ENCODE measurements at places on chromosomes 6 and 20.

GRCh38 chr6:26507658-26508057 is 7.6 kb downstream of the BTN1A1 start:
- DNase-seq, result no peak

DNA sequence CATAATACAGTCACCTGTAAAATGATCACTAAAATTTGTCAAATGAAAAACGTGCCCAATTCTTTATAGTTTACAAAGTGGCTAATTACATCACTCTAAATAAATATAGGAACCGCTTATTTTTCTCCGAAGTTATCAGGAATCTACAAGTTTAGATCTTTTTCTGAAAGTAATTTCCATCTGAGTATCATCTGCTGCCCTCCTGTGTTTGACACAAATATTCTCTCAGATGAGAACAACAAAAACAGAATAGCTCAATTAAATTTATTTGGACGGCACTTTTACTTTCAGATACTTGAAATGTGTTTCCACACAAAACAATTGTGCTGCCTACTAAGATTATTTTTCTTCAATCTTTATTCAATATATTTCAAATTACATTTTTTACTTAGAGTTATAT is 5.0 kb downstream of the SF3B5 start:
- DNase-seq, result no peak

DNA sequence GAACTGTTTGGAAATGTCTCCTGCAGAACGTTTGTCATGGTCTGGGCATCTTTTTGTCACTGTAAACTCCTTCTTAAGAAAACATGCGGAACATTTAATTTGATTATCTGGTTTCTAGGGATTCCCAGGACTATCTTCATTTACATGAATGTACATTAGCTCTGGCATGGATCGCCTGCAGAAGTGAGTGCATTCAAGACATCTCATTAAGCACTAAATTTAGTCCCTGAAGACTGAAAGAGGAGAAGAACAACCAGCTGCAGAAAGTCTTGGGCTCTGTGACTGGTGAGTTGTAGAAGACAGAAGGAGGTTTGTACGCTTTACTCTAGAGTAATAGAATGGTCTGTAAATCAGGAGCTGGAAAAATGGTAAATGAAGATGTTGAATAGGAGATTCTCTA is 540.7 kb downstream of the BCKDHB start:
- no peak for DNase-seq

DNA sequence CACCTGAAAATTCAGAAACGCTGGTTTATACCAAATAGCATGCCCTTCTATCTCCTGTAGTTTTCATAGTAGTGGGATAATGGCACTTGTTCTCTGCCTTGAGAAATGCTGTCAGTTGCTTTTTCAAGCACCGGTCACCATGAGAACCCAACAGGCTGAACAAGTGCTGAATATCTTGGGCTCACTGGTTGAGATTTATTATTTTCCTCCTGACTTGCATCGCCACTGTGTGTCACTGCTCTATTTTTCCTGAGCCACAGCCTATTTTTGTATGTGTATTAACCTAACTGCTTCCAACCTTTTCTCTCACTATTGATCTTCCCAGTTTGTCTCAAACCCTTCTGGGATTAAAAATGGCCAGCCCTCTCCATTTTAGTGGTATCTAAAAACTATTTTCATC is 71.9 kb downstream of the OPN5 start:
- no peak for DNase-seq

DNA sequence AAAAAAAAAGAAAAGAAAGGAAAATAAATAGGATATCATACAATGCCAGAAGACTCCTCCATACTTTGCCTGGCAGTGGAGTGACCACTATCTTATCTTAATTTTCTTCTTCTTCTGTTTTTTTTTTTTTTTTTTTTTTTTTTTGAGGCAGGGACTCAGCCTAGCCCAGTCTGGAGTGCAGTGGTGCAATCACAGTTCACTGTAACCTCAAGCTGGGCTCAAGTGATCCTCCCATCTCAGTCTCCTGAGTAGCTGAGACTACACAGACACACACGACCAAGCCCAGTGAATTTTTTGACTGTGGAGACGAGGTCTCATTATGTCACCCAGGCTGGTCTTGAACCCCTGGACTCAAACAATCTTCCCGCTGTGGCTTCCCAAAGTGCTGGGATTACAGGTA is 17.1 kb upstream of the MMP9 start:
- DNase-seq, result no peak

GRCh38 chr6:143196525-143197225 is 136.0 kb downstream of the AIG1 start:
- DNase-seq, result no peak

DNA sequence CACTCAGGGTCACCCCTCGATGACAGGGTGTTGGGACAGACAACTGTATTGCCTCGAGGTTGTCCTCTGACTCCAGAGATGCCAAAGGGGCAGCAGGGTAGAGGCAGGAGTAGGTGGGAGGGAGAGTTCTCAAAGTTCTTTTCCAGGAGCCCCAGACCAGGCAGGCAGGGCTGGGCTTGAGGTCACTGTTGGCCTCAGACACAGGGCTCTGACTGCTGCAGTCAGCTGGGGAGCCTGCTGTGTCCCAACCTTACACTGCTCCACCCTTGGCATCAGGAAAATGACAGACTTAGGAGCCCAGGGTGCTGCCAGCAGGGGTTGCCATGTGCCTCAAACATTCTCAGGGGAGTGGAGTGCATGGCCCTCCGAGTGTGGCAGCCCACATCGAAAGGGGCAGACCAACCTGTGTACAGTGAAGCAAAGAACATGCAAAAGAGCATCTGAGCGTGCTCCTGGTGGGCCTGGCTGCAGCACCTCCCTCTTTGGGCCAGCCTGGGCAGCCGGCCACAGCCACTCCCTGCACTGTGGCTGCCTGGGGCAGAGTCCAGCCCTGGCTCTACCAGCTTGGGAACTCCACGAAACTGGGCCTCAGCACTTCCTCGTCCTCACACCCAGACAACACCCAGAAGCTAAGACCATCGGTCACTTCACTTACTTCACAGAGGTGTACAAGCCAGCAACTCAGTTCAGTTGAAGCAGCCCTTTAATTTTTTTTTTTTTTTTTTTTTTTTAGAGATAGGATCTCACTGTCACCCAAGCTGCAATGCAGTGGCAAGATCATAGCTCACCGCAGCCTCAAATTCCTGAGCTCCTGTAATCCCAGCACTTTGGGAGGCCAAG is 24.0 kb downstream of the C6orf132 start:
- no peak for DNase-seq

DNA sequence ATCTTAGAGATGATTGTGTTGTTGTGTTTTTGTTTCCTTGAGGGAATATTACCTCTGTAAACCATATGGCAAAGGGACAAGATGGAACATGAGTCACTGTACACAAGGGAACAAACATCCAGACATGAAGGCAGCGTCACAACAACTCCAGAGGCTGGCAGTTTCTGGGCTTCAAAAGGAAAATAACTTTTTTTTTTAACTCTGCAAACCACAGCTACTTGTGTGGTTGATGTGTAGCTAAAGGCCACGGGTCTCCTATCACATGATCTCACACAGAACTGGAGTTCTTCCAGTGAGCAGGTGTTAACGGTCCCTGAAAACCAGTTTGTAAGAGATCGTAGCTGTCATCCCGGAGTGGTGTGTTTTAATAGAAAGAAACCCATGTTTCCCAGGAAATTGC is 33.2 kb upstream of the HBS1L start:
- DNase-seq, result no peak

GRCh38 chr6:140572129-140572528 is 1197.7 kb upstream of the CITED2 start:
- DNase-seq, result no peak

GRCh38 chr6:144364782-144365181 is 79.6 kb downstream of the UTRN start:
- no peak for DNase-seq

- DNase-seq, result no peak
These were observed 40.5 kb downstream of the RREB1 start for GRCh38 chr6:7148100-7148822.

DNA sequence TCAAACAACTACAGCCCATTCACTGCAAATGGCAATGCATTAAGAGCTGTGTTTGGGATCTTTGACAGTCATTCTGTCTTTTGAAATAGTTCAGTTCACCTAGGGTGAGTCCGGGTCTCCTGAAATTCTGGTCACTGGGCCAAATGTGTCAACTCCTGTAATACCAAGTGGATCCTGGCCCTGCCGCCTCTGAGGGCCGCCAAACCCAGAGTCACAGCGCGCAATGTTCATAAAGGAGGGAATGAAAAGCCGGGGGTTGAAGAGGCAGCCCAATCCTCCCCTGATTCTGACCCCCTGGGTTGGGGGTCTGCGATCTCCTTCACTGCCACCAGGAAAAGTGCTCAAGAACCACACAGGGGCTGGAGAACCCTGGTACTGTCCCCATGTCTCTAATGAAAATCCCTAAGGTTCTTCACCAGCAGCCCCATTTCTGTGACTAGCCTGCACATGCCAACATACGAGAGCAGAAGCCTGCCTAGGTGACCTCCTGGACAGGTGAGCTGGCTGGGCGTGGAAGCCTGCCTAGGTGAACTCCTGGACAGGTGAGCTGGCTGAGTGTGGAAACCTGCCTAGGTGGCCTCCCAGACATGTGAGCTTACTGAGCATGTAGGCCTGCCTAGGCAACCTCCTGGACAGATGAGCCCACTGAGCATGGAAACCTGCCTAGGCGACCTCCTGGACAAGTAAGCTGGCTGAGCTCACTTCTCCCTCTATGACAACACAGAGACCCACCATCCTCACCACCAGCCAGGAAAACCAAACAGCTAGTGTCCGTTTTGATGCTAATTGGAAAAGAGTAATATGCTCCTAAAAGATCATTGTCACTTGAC is 16.1 kb upstream of the APMAP start:
- no peak for DNase-seq

- DNase-seq, result no peak
These were observed 99.2 kb downstream of the JPH2 start for GRCh38 chr20:44087857-44088120.

GRCh38 chr6:111631018-111631417 is 25.3 kb upstream of the TRAF3IP2 start:
- no peak for DNase-seq

DNA sequence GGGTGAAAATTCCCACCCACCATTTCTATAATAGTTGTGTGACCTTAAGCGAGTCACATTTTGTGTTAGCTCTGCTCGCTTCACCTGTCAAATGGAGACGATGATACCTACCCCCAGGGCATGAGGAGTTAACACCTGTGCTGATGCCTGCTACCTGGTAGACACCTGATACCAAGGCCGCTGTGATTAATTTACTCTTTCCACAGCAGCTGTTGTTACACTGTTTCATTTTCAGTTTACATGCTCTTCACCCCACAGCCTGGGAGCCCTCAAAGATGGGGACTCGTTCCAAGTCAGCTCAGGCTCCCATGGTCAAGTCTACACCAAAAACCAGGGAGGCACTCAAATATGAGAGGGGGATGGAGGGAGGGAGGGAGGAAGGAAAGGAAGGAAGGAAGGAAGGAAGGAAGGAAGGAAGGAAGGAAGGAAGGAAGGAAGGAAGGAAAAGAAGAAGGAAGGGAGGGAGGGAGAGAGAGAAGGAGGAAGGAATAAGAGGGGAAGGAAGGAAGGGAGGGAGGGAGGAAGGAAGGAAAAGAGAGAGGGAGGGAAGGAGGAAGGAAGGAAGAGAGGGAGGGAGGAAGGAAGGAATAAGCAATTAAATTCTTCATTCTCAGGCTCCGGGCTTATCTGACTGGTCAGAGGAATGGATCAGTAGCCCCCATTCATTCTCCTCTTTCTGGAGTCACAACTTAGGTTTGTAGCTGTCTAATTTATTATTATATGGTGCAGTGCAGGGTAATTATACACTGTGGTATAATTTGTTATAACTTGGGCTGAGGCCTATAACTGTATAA is 40.9 kb downstream of the PDYN start:
- DNase-seq, result no peak

DNA sequence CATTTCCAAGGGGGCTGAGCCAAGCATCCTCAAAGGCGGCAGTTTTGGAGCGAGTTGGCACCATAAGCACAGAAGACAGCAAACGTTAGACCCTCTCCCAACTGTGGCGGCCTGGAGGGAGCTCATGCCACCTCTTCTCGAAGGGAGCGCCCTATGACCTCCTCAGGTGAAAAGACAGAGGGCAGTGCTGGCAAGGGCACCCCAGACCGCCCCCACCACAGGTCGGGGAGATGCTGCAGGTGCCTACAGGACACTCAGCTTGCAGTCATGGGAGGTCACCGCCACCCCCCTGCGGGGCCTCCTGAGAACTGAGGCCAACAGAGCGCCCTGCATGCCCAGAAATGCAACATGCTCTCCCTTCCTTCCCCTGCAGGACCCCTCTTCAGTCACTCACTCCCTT is 45.1 kb upstream of the BHLHE23 start:
- no peak for DNase-seq

DNA sequence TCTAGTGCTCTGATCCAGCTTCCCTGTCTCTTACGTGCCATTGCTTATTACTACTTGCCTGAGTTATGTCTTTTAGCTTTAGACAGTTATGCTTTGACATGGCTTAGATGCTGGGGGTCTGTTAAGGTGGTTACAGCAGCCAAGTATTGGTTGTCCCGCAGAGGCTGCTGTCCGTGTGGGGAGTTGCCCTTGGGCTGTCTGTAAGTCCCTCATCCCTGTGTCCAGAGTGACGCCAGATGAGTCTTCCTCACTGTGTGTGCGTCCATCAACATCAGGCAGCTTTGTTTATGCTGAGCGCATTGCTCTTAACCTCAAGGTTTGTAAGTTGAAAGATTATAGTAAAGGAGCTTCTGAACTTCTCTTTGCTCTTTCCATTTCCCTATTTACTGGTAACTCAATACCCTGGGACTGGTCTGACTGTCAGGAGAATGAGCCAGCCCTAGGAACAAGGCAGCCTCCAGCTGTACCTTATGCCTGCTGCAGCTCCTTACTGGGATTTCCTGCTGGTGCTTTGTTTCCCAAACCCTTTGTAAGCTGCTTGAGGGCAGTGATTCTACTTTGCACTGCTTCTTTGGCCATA is 7.2 kb downstream of the FAM120B start:
- no peak for DNase-seq

DNA sequence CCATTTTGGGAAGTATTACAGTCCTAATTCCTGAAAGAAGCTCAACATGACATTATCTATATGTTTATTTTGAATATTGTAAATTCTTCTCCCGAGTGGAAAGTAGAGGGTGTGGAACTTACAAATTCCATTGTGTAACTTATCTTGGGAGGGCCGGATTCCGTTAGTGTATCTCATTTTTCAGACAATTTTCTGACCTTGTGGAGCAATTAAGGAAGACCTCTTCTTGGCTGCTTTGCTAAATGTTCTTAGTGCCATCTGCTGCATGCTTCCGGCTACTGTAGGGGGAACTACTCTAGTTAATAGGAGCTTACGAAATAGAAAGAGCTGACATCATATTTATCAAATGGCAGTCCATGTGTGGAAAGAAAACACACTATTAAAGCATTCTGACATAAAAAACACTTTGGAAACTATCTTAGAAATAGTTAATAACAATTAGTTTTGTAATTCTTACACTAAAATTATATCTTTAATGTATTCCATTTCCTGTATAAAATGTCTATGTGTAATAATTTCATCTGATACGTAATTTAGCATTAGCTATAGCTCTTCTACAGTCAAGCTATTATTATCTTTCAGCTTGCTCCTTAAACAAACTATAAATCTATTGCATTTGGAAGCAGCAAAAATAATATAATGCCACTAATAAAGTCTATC is 41.5 kb upstream of the KCNQ5 start:
- no peak for DNase-seq

- no peak for DNase-seq
These were observed 142.9 kb downstream of the RNASET2 start for GRCh38 chr6:166813461-166813860.

GRCh38 chr20:9334866-9335265 is 179.5 kb upstream of the LAMP5 start:
- DNase-seq, result no peak
